G401 (cell line): ENCODE measurements at places on chromosomes 6 and 20.

- no peak for DNase-seq
Measured at GRCh38 chr6:83097204-83097603, 29.7 kb downstream of the DOP1A start.

- DNase-seq, result peak; percentile 21
Measured at GRCh38 chr6:160766989-160767646, 65.1 kb downstream of the PLG start.

DNA sequence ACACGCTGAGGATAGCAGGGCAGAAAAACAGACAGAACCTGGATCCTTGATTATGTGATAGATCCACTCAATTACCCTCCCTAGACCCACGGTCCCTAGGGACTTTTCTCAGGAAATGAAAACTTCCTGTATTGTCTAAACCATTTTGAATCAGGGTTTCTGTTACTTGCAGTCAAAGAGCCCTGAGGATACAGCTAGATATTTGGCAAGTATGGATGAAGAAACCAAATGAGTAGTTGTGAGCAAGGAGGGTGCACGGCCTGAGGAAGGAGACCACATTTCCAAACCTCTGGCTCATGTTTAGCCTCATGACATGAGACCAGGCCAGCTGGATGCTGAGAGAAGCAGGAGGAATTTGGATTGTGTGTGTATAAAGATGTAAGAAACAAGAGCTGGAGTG lies 91.6 kb downstream of the MRPL14 start:
- DNase-seq, result no peak

DNA sequence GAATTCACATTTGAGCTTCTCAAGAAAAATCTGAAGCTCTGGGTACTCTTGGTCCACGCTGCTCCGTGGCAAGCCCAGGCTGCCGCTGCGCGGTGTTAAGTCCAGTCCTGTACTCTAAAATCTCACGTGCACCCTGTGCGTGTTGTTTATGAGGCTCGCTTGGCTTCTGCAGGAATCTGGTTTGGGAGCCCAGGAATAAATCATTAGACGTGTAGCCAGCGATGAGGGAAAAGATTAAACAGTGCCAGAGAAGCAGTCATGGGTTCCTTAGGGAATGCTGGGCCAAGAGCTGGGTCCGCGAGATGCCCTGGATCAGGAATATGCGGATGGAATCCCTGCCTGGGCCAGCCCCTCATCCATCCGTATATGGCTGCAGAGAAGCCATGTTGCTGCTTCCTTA lies 87.3 kb downstream of the KCNB1 start:
- no peak for DNase-seq

DNA sequence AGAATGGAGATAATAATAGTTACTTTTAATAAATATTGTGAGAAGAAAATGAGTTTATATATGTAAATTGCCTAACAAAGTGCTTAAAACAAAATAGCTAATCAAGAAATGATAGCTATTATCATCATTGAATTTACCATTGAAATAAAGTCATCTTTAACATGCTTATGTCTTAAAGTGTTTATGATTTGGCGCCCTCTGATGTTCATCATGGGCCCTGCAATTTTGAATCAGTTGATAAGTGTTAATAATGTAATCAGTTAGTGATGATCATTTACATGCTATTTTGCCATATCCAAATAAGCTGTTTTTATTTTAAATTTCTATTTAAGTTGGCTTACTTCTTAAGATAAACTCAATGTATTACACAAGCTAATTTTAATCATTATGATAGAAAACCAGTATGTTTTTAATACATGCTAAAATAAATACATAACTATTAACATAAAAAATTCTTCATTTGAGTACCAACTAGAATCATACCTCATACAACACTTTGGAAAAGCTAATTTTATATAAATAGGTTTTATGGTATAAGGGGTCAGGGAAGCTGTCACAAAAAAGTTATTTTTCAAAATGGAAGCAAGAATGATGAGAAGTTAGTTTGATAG lies 39.2 kb upstream of the TPD52L1 start:
- DNase-seq, result peak; percentile 48

DNA sequence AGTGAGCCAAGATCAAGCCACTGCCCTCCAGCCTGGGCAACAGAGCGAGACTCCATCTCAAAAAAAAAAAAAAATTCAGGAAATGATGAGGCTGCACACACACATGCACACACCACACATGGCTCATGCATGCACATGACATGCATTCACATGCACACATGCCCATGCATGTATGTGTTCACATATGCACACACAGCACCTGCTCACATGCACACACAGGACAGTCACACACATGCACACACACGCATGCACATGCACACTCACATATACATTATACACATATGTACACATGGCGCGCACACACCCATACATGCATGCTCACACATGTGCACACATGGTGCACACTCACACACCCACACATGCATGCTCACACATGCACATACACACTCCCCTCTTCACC lies 22.5 kb downstream of the RIPOR3 start:
- no peak for DNase-seq

DNA sequence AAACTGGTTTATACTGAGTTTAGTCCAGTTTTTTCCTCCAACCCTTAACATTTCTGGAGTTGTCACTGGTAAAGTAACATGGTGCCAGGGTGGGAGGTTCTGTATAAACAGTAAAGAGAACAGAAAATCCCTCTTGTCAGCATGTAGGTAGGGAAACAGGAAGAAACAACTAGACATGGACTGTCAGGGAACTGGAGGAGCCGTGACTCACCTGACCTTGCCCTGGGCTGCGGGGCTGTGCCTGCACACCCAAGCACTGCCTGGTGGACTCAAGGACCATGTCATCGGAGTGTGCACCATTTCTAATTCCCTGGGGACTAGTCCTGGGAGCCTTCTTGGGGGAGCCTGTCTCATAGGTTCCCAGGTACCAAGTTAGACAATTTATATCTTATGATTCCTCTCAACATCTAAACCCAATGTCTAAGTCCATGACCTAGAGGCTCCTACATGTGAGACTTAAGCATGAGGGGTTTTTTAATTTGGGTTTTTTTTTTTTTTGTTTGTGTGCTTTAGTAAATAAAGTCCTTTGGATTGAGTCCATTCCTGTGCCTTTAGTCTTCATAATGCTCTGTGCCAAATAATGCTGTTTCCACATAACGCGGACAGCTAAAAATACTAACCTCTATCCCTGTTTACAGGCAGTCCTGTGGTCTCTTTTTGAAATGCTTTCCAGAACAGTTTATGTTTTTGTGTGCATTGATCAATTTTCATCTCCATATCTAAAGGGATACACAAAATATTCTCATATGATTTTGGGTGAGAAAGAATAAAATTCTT lies 136.9 kb upstream of the SUPT3H start:
- DNase-seq, result no peak

- no peak for DNase-seq
Measured at GRCh38 chr6:90397047-90397446, 100.4 kb upstream of the BACH2 start.

- peak; percentile 70 for DNase-seq
Measured at GRCh38 chr6:44226368-44227147, 3.2 kb downstream of the SLC29A1 start.

- no peak for DNase-seq
Measured at GRCh38 chr6:138856654-138857053, 60.8 kb downstream of the ECT2L start.

DNA sequence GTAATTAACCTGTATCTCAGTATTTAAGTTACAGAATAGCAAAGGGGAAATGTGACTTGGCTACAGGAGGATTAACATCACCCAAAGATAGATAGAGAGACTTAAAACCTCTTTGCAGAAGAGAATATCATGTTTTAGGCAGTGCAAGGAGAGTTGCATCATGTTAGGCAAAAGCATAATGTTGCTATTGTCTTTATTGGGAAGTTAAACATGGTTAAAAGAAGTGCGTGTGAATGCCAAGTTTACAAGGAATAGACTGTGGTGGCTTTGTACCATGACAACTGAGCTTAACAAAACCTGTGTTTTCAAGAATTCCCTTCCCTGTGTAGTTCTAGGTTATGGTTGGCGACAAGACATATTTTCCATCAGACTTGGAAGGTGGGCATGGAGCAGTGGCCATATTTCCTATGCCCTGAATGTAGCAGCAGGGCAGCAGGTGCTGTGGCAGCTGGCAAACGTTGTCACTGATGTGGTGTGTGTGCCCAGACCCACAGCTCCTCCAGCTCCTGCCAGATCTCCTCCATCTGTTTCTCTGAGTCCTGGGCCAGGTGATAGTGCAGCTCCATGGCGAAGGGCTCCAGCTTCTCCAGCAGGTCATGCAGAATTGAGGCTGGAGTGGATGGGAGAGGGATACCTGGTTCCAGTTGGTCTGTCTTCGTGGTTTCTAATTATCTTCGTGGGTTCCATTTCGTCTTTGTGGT lies 163.3 kb downstream of the QRSL1 start:
- no peak for DNase-seq

DNA sequence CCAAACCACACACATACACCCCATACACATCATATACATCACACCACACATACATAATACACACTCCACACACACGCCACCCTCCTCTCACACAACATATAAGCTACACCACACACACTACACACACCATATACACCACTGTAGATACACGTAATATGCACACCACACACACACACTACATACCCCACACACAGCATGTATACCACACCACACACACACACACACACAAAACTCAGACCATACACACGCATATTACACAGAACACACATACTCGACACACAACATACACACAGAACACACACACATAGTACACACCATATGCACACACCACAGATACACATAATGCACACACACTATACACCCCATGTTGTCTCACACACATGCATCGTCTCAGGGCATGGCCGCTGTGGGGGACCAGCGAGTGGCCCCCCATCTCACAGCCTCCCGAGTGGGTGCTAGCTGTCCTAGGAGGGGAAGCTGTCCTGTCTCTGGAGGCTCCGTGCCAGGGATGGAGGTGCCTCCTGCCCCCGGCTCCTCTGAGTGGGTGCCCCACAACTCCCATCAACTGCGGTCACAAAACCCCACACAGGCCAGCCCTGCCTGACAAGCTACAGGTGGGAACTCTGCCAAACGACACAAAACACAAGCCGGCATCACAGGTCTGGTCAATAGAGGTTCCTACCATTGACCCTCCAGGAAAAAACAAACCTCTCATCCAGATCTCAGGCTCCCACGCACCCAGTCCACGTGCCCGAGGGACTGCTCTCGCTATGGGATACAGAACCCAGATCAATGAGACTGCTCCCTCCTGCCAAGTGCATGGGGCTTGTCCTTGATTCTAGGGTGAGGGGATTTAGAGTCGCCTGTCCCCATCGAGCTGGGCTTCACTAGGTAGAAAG lies 49.1 kb downstream of the DACT2 start:
- no peak for DNase-seq

GRCh38 chr6:3855866-3856265 lies 6.7 kb downstream of the FAM50B start:
- DNase-seq, result no peak

- DNase-seq, result no peak
Measured at GRCh38 chr6:110185879-110186278, 5.7 kb downstream of the CDC40 start.

DNA sequence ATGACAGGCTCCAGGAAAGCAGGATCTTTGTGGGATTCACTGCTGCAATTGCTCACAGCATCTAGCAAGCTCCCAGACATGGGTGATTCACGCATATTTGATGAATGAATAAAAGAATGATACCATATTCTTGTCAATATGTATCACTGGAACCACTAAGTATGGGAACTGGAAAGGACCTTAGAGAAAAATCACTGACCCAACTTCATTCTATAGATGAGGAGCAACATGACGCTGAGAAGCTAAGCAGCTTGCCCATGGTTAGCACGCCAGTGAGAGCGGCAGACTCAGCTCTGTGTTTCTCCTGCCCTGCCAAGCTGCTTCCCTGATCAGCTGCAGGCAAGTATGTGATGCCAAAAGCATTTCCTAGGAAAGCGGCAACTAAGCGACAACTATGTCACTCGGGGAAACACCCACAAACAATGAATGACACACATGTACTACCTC lies 66.8 kb downstream of the PPP1R3G start:
- peak; percentile 77 for DNase-seq

DNA sequence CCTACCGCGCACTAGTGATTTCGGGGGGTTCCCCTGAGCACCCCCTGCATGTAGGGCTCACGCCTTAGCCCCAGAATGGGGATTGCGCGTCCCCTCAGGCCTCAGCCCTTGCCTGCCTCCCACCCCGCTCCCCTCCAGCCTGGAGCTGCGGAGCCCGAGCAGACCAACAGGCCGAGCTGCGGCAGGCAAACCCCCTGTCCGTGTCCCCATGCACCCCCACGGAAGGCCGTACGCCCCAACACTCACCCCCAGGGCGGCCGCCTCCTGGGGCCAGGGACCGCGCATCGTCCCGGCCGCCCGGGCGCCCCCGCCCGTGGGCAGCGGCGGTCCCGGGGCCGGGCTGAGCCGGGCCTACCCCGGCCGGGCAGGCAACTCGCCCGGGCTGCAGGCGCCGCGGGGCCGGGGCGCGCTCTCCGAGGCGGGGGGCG lies 1.2 kb upstream of the KCNB1 start:
- DNase-seq, result no peak

DNA sequence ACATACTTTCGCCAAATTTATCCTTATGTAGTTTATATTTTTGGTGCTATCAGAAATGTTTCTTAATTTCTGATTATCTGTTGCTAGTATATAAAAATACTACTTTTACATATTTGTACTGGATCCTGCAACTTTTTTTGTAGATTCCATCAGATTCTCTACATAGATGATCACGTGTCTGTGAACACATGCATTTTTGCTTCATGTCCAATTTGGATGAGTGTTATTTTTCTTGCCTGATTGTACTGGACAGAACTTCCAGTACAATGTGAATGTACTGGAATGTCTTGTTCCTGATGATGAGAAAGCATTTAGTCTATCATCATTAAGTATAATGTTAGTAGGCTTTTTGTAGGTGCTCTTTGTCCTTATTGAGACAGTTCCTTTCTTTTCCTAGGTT lies 25.0 kb upstream of the SSR1 start:
- DNase-seq, result no peak

GRCh38 chr20:58436868-58437645 lies 48.0 kb downstream of the VAPB start:
- no peak for DNase-seq

DNA sequence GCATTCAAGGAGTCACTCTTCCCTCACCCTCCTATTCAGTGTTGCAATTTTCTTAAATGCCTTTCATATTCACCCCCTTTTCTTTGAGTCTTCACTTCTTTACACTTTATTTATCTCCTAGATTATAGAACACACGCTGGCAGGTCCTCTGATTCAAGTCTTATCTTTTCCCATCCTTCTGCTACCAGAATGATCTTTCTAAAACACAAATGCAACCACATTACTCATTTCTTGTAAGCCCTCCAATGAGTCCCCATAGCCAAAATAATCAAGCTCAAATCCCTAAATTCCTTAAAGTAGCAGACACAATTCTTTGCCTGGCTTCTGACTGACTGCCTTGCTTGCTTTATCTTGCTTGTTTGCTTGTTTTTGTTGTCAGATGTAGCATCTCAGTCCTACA lies 920.0 kb downstream of the TFAP2A start:
- no peak for DNase-seq

GRCh38 chr20:3911956-3912355 lies 22.8 kb downstream of the PANK2 start:
- no peak for DNase-seq

- DNase-seq, result no peak
Measured at GRCh38 chr6:156886409-156886808, 109.2 kb downstream of the ARID1B start.

GRCh38 chr6:11814819-11815218 lies 36.2 kb upstream of the ADTRP start:
- DNase-seq, result no peak

- no peak for DNase-seq
Measured at GRCh38 chr6:167134448-167135328, 11.8 kb downstream of the CCR6 start.
